CD4-positive, alpha-beta T cell treated with Interleukin-1 beta for 1 hour (primary cell): ENCODE measurements at places on chromosomes 6 and 20.

GRCh38 chr6:106247293-106247692 lies 78.3 kb downstream of the ATG5 start:
- no peak for DNase-seq

DNA sequence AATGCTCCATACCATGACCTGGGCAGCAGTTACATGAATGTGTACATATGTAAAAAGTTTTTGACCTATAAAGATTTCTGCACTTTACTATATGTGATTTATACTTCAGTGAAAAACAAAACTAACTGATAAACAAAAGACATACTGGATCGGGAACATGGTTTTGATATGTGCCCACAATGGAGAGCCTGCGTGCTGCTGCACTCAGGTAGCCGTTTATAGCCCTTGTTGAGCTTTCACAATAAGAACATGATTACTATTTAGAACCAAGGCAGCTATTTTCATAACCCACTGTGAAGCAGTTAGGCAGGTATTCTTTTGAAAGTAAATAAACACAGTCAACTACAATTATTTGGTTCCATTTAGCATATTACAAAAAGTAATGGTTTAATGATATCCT lies 195.9 kb upstream of the RAB32 start:
- DNase-seq = no peak

GRCh38 chr6:169918239-169918953 lies 167.0 kb downstream of the ERMARD start:
- no peak for DNase-seq

DNA sequence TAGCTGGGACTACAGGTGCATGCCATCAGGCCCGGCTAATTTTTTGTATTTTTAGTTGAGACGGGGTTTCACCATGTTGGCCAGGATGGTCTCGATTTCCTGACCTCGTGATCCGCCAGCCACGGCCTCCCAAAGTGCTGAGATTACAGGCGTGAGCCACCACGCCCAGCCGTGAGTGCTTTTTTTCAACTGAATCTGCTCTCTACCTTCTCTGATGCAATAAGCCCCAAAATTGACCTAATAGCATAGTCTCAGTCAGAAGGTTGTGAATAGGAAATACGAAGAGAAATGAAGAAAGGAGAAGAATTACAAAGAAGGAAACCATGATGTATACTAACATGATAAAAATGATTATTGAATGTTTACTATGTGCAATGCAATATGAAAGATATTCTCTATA lies 33.2 kb downstream of the BEND6 start:
- DNase-seq = no peak

DNA sequence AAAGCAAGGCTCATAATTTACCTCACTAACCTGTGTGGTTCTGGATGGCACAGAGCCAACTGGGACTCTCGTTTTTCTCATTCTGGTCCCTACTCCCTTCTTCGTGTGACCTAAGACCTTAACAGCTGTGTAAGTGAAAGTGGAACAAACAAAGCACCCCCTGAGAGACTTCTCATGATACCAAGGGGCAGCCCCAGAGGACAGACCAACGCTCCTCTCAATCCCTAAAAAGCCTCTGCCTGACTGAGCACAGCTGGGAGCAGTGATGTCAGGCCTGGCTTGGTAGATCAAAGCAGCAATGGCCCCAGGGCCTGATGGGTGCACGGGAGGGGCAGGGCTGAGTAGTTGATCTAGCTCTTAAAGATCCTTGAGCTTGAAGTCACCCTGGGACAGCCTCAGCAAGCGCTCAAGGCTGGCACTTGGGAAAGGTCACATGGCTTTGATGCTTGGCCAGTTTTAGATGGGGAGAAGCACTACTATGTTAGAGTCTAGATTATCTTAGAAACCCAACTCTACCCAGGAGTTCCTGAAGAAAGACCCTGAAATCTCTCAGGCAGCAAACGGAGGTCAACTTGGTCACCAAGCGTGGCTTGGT lies 16.2 kb upstream of the TGM2 start:
- DNase-seq = no peak
